ENCODE measurements at places on chromosomes 5 and 9.

- no peak for DNase-seq
These were observed 476.5 kb downstream of the SPATA31A7 start for GRCh38 chr9:61666310-61666709.

DNA sequence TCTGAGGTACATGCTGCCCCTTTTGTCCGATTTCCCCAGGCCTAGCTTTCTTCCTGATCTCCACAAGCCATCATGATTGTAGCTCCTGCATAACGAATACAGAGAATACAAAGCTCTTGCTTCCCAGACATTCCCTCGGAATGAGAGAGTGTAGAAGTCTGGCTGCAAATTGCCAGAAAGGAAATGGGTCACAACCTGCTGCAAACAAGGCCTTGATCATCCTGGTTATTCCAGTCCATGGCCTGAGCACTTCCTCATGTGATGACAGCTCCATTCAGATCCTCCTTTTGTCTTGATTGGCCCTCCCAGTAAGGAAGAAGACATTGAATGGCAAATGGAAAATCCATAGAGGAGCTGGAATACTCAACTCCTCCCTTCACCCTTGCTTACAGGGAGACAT, 136.0 kb upstream of the ADRA1B start:
- DNase-seq: peak; percentile 51

GRCh38 chr5:119267958-119268386, 87.8 kb upstream of the TNFAIP8 start:
- peak; percentile 85 for DNase-seq

- DNase-seq: no peak
These were observed 138.1 kb downstream of the TSSK1B start for GRCh38 chr5:113296676-113297075.

DNA sequence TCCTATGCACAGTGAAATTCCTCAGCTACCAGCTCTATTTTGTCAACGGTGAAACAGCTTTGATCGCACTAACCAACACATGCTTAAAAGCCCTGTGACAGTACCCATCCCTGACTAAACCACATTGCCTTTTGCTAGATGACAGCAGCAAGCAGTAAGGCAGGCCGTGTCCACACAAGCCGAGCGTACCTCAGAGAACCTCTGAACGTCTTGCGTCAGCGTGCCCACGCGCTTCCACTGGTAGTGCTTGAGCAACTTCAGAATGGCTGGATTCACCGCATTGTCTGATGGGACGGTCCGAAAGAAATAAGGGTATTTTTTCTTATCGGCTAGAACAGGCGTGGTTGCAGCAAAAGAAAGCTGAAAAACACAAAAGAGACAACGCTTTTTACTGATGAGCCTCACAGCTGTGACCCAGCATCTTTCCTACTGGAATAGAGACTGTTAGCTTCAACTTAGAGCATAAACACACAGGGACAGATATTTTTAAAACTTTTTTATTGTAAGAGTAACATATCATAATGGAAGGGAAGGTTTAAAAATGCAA, 167.0 kb downstream of the GABBR2 start:
- no peak for DNase-seq

DNA sequence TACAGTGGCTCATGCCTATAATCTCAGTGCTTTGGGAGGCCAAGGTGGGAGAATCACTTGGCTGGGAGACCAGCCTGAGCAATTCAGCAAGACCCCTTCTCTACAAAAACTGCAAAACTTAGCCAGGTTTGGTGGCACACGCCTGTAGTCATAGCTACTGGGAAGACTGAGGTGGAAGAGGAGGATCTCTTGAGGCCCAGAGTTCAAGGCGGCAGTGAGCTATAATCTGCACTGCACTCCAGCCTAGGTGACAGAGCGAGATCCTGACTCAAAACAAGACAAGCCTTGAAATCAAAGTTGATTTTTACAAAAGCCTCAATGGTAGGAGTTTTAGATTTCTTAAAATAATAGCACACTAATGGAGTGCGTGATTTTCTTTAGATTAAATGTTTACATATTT, 14.6 kb downstream of the UBE2D2 start:
- no peak for DNase-seq

DNA sequence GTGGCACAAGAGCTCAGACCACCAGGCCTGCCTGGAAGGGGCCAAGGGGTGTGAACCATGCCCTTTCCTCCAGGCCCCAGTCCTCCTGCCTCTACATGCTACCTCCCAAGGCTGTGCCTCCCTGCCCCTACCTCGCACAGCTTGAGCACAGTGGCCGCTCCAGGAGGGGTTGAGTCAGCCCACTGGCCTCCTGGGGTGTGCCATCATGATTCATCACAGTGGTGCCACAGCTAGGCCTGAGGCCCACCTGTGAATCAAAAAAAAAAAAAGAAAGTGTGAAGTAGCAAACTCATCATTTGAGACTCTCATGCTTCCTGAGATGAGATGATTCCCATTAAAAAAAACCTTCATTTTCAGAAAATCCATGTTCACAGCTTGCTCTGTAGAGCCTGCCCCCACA, 240.5 kb downstream of the HSPA4 start:
- DNase-seq: no peak

DNA sequence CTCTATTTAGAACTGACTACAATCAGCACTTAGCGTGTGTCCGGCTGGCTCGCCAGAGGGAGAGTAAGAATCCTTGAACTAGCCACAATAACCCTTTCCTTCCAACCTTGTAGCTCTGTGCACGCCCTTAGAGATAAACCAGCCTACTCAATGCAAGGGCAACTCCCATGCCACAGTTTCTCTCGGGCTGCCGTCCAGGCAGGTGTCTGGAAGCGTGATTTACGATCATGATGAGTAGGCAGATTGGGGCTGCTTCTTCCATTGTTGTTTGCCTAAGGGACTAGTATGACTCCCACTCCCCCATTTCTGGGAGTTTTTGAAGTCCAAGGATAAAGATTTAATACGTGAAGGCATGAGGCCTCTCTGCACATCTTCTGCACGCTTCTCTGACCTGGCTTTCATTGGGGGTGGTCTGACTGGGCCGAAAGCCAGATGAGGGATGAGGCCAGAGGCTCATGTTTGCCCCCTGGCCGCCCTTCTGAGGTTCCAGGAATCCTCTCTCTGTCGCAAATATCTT, 134.0 kb upstream of the MYO10 start:
- DNase-seq: no peak

GRCh38 chr5:39662945-39663344, 238.2 kb upstream of the DAB2 start:
- DNase-seq: no peak

- DNase-seq: no peak
These were observed 18.1 kb upstream of the ZNF484 start for GRCh38 chr9:92895812-92896436.

- no peak for DNase-seq
These were observed 193.5 kb upstream of the FTMT start for GRCh38 chr5:121658221-121658620.

GRCh38 chr5:53083927-53084326, 25.6 kb downstream of the MOCS2 start:
- no peak for DNase-seq

- DNase-seq: no peak
These were observed 154.7 kb upstream of the PHYKPL start for GRCh38 chr5:178387061-178387855.

- no peak for DNase-seq
These were observed 4.9 kb downstream of the DDX4 start for GRCh38 chr5:55742778-55743177.

DNA sequence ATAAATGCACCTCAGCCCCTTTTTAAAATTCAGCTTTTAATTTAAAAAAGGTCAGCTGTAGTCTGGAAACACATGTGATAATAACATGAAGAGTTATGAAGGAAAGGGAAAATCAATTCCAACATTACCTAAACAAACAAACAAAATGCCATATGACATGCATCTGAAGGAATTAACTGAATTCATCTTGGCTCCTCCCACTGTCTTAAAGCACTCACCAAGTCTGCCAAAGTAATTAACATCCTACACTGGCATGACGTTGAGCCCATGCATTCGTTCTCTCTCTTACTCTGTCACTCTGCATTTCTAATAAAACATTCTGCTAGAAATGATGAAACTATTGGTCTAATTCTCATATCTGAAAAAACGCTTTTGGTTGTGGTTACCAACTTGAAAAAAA, 37.7 kb downstream of the TSSK1B start:
- no peak for DNase-seq

DNA sequence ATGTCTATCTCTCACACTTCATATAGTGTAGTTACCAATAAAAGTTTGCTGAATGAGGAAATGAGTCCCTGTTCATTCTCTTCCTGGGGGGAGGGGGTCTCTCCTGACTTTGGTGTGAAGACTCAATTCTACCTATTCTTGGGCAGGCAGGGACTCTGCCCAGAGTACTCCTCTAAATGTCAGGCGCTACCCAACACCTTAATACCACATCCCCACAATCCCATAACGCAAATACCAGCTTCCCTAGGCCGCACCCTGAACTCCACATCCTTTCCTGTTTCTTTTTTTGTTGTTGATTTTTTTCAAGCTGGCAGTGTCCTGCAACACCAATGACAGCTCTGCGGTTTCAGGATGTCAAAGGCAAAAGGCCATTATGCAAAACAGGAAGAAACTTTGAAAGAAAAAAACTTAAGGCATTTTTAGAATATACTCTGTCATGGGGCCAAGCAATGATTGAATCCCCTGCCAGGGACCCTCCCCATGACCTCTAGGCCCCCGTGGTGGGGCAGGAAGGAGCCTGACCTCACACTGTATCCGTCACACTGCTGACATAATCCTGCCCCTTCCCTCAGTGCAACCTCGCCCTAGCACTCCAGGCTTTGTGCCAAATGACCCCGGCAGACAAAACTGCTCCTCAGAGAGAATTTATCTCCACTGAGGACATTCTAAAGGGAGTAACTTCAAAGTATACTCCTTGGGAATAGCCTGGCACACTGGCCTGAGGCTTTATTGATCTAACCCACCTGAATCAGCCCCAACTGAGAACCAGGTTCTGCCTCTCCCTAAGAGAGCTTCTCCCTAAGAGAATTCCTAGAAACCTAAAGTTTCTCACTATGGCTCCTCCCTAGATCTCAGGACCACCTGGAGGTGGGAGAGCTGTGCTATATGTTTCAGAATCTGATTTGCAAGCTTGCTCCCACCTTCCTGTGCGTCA, 8.0 kb downstream of the B4GALT1 start:
- DNase-seq: no peak

GRCh38 chr5:143094087-143094521, 309.4 kb downstream of the NR3C1 start:
- DNase-seq: no peak

DNA sequence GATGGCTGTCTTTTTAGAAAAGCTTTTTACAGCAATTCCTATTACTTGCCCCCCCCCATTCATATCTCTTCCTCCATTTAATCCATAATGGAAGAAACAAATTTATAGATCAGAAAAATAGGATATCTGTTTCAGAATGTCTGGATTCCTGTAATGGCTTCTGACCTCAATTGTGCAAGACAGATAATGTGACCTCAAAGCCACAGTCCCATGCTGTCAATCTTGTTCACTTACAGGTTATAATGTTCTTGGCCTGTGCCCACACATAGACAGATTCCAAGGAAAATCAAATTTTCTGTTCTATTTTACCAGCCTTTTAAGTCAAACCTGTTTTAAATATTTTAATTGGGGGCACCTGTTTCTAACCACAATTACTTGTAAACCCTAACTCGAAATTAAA, 143.4 kb downstream of the ENTREP1 start:
- no peak for DNase-seq

Measured in skeletal muscle cell (primary cell).